ENCODE measurements at places on chromosomes 6 and 20.

GRCh38 chr20:8787090-8787489, 281.8 kb upstream of the PLCB4 start:
- DNase-seq = no peak

DNA sequence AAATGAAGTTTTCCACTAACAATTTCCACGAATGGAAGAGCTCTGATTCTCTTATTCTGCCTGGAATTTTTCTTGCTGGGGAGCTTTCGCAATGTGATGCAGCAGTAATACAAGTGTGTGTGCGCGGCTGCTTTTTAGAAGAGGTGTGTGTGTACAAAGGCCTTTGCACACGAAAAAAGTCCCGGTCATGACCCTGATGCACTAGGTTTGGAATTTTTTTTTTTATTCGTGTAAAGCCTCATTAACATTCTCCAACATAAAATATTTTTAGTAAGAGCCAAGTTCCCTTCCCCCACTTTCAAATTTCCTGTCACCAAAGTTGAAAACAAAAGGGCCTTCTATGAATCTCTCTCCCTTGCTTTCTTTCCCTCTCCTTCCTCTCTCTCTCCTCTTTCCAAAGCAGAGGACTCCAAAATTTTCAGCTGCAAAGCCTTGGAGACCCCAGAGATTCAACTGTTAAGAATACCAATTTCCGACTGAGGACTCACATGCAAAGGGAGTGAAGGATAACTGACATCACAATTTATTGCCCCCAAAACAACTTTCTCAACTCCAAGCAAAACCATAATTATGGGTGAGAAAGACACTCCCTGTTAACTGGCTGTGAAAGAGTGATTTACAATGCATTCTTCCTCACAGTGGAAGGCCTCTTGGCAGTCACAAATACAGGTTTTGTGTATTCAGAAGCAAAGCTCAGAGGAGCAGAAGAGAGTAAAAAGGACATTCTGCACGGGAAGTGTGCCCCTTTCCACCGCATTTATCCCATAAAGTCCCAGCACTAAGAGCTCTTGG, 421.2 kb upstream of the JARID2 start:
- no peak for DNase-seq

DNA sequence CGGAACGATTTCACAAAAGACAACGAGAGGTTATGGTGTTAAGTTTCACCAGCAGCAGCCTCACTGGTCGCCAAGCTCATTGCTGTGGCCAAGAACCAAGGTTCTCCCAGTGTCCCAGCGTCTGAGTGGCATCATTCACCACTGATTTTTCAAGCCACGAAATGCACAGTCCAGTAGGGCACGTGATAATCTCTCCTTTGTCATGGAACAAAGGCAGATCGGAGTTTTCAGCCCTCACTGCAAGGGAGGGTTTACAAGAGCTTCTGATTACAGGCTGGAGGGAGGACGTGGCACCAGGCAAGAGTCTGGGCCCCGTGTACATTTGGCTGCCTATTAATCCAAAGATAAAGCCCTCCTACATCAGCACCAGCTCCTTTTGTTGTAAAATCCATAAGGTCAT, 2.0 kb downstream of the CD24 start:
- DNase-seq = no peak

DNA sequence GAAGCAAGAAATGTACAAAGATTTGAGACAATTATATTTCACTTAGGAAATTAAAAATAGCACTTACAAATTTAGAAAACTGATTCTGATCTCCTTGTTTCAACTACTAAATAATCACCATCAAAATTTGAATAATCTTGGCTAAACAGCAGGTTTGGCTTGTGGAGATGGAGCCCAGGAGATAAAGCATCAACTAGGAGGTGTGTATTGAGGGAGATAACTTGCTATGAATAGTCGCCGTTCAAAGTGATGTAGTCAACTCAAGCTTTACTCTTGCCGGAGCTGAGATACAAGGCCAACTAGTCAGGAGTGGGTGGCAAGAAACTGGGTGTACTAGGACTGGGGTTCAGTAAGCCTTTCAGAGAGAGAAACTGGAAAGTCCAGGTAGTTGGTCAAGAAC, 117.7 kb downstream of the TRMT11 start:
- DNase-seq = no peak

DNA sequence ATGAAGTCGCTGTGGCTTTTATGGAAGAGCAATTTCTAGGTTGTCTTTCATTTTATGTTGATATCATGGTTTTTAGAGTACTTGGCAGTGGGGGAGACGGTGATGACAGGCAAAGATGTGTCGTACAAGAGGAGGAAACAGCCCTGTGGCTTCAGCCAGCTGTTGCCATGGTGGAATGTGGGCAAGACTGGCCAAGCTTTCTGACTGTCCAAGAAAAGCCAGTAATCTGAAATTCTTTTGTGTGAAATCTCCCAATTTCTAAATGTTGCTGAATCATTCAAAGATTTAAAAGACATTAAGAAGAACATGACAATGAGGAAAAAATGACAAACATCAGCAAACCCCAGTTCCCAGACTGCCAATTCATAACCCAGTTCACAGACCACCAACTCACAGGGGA, 23.1 kb downstream of the PFDN4 start:
- no peak for DNase-seq

- no peak for DNase-seq
These were observed 524.0 kb downstream of the UTRN start for GRCh38 chr6:144809120-144809519.

GRCh38 chr20:1927217-1927616, 32.0 kb downstream of the SIRPA start:
- no peak for DNase-seq

GRCh38 chr20:8221887-8222419, 89.9 kb downstream of the PLCB1 start:
- no peak for DNase-seq

- no peak for DNase-seq
These were observed 44.3 kb downstream of the TENT5A start for GRCh38 chr6:81708113-81708699.

DNA sequence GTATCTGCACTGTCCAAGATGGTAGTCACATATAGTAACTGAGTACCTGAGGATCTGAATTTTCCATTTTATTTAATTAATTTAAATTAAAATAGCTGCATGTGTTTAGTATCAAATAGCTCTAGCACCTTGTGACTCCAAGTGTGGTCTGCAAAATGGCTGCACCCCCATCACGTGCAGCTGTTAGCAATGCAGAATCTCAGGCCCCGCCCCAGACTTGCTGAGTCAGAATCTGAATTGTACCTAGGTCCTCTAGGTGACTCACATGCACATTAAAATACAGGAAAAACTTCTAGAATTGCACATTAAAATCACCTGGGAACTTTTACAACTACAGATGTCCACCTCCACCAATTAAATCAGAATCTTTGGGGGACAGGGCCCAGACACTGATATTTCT, 19.2 kb upstream of the FAM83C start:
- no peak for DNase-seq

DNA sequence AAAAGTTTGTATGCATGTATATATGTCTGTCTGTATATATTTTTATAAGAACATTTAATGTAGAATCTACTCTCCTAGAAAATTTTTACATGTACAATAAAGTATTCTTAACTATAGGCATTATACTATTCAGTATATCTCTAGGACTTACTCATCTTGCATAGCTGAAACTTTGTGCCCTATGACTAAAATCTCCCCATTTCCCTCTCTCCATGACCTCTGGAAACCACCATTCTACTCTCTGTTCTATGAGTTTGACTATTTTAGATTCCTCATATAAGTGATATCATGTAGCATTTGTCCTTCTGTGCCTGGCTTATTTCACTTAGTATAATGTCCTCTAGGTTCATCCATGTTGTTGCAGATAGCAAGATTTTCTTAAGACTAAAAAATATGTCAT, 205.1 kb upstream of the SMLR1 start:
- no peak for DNase-seq

DNA sequence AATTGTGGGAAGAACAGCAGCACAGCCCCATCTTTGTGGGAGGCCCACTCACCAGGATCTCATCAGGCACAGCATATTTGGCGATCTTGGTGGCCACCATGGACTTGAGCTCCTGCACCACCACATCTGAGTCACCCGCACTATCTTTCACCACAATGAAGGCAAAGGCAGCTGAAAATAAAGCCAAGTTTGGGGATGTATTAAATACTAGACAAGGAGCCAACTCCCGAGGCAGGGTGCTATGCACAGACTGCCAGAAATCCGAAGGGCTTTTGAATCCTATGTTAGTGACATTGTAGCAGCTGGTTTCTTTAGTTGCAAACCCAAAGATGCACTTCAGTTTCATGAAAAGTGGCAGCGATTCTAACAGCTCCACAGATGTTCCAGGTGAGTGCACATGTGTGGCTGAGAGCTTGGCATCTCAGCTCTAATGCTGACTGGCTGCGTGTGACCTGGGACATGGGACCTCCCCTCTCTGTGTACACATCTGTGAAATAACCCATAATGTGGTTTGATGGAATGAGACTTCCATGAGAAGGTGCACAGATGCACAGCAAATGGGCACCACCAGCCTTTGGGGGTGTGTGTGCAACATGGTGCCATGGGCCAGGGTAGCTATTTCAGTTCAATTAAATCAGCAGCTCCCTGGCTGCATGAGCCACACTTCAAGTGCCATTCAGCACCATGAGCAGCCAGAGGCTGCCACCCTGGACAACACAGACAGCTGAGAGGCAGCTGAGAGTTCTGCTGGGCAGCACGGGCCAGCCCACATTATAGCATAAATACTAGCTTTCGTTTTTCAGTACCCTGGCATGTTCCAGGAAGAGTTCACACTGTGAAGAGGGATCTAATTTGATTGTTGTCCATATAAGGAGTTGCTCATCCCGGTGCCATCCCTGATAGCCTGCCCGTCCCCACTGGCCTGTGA, 16.9 kb upstream of the APMAP start:
- no peak for DNase-seq

- no peak for DNase-seq
These were observed 61.6 kb upstream of the SLCO4A1 start for GRCh38 chr20:62580733-62581132.

DNA sequence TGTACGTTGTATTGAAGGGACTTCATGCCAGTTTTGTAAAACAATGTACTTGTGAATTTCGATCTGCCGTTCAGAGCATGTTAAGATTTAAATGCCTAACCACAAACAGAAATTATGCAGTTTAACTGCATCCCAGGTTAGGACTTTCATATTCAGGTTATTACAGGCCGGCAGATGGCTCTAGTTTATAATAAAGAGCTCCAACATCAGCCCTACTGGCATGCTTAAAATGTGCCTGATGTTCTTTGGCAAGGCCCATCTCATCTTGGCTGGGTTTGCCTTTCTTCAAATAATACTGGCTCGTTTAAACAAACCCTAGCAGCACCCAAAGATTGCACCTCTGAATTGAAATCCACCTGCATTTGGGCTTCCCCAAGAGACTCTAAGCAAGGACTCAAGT, 169.3 kb upstream of the RIN2 start:
- no peak for DNase-seq

GRCh38 chr20:44104798-44105517, 82.0 kb downstream of the JPH2 start:
- DNase-seq = no peak

DNA sequence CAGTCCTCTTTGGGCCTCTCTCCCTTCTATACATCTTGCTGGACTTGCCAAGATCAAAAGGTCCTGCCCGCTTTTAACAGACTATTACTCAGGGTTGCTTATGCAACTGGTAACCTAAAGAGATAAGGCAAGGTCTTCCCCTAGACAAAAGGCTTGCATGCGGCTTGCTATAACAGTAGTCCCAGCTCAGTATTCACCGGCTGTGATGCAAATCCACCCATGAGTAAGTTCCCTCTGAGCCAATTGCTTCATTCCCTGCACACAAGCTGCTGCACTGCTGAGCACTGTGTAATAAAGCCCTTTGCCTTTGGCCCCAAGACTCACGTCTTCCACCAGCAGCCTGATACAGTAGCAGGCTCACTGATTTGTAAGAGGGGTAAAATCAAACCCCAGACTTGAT, 363.8 kb downstream of the PRKN start:
- DNase-seq = no peak

DNA sequence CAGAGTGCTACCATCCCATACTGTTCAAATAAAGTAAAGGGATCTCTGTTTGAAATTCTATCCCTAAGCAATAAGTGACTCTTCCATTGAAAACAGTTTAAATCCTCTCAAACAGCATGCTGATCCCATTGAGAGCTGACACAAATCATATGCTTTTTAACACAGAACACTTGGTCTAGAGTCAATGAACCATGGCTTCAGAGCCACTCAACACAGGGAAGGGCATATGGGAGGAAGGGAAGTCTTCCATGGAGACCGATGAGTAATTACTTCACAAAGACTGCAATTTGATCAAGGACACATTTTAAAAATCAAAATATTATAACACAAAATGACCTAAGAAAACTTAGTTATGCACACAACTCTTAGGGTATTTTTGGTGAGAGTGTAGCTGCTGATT, 1073.0 kb upstream of the MAP3K7 start:
- no peak for DNase-seq

GRCh38 chr6:170005665-170006064, 254.2 kb downstream of the ERMARD start:
- DNase-seq = no peak

- DNase-seq = no peak
These were observed 123.2 kb downstream of the ELOVL4 start for GRCh38 chr6:79824202-79824601.

GRCh38 chr20:15699431-15700146, 873.7 kb downstream of the KIF16B start:
- DNase-seq = no peak

- DNase-seq = no peak
These were observed 174.2 kb downstream of the ANKRD60 start for GRCh38 chr20:58054082-58054779.

- DNase-seq = no peak
These were observed 200.9 kb upstream of the PMEPA1 start for GRCh38 chr20:57910716-57911115.

GRCh38 chr20:45047581-45048119, 53.3 kb downstream of the KCNS1 start:
- DNase-seq = no peak

DNA sequence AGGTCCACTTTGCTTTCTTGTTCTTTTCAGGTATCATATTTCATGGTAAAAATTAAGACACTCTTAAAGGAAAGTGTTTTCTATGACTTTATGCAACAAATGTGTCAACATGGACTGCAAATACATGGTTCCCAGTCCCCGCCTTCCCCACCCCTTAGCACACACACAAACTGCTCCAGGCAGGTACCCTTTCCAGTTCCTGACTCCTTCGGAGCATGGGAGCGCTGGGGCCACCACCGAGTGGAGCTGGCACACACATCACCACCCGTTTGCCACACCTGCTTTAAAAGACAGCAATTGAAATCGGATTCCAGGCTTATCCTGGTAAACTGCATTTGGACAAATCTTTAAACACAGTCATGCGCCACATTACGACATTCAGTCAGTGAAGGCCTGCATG, 22.2 kb downstream of the RNASET2 start:
- DNase-seq = no peak

GRCh38 chr6:34585108-34585507, 29.0 kb upstream of the SPDEF start:
- DNase-seq = no peak

DNA sequence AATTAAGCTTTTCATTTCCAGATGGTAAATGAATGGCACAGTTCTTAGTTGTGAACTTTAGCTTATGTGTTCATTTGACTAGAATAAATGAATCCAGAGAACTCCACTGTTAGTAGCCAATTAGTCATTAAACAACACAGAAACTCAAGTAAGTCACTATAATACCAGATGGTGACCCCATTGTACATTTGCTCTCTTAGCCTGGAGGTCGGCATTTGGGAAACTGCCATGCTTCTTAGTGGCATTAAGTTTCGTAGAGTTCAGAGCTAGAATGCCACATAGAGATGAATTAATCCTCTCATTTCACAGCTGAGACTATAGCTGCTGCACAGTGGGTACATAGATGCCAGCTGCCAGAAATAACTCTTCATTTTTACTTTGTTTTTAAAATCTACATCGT, 10.8 kb upstream of the DTNBP1 start:
- DNase-seq = no peak
